ENCODE measurements at places on chromosomes 2 and 18.

DNA sequence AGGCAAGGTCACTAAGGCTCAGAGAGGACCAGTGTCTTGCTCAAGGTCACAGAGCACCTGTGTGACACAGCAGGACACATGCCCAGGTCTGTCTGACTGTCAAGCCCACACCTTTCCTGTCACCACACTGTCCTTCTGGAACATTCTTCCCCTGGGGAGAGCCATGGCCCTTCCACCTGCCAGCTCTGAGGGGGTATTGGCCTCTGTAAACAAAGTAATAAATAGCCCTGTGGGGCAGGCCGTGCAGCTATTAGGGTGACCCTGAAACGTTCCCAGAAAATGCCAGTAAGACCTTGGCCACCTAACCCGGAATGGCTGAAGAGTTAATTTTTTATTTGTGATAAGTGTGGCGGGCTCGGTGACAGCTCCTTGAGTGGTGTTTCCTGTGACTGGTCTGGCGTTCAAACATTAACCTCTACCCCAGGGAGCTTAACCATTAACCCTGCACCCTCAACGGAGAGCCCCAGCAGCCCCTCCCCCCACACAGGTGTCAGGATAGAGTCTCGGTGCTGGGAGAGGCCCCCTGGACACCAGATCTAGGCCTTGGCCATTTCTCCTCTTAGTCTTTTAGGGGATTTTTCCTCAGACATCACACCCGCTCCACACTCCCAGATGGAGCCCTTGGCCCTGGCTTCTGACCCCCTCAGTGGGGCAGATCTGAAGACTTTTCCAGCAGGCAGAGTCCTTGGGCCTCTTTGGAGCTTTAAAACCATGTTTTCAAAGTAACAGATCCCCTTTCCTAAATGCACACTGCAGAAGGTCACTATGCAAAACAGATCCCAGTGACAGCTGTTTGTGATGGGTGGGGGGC, 36.6 kb downstream of the SCTR start:
- DNase-seq = peak; percentile 95

GRCh38 chr2:20241973-20242726, 17.2 kb upstream of the SDC1 start:
- DNase-seq = no peak

DNA sequence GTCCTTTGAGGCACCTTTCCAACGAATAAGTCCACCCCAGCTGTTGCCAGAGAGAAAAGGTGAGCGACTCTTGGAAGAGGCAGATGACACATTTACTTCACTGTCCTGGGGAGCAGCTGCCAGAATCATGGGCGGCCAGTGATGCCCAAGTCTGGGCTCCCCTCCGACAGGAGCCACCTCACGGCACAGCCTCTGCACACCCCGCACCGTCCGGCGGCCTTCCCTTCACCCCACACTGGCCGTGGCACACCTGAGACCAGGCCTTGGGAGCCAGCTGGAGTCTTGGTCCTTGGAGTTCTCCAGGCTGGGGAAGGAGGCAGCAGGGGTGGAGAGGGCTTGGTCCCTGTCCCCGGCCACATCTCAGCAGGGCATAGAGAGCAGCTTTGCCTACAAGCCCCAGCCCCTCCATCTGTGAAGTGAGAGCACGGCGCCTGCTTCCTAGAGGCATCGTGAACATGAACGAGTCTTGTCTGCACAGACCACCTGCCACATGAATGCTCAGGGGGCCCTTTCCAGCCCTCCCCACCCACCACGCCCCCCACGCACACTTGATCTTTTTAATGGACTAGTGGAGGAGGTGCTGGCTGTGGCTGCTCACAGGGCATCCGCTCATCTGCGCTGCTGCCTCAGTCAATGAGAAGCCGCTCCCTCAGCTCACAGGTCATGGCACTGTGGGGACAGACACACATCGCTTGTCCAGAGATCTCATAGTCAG, 400.2 kb upstream of the MYT1L start:
- no peak for DNase-seq

- DNase-seq = no peak
These were observed 57.8 kb upstream of the FAM237A start for GRCh38 chr2:206584323-206585116.

GRCh38 chr2:34241905-34242762, 643.0 kb upstream of the FAM98A start:
- no peak for DNase-seq

DNA sequence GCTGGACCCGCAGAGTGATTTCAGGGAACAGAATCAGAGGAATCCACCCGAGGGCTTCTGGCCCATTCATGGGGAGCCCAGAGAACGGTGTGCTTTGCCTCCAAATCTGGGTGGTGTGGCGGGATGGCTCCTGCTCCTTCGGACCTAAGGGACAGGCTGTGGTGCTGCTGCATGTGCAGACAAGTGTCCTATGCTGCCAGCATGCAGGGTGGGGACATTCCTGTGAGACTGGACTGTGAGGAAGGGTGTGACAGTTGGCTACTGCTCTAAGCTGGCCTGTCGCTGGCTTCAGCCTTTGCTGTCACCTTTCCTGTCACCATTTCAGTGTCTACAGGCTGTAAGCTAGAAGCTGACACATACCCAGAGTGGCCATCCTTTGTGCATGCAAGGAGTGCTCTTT, 2.9 kb upstream of the SLC4A3 start:
- no peak for DNase-seq

- DNase-seq = no peak
These were observed 61.7 kb downstream of the ASB1 start for GRCh38 chr2:238488347-238488826.

- peak; percentile 37 for DNase-seq
These were observed 291.5 kb downstream of the TDRD15 start for GRCh38 chr2:21415234-21415633.

GRCh38 chr18:58391231-58391825, 237.6 kb downstream of the ALPK2 start:
- no peak for DNase-seq

GRCh38 chr2:109322111-109322510, 193.1 kb downstream of the SH3RF3 start:
- DNase-seq = no peak

DNA sequence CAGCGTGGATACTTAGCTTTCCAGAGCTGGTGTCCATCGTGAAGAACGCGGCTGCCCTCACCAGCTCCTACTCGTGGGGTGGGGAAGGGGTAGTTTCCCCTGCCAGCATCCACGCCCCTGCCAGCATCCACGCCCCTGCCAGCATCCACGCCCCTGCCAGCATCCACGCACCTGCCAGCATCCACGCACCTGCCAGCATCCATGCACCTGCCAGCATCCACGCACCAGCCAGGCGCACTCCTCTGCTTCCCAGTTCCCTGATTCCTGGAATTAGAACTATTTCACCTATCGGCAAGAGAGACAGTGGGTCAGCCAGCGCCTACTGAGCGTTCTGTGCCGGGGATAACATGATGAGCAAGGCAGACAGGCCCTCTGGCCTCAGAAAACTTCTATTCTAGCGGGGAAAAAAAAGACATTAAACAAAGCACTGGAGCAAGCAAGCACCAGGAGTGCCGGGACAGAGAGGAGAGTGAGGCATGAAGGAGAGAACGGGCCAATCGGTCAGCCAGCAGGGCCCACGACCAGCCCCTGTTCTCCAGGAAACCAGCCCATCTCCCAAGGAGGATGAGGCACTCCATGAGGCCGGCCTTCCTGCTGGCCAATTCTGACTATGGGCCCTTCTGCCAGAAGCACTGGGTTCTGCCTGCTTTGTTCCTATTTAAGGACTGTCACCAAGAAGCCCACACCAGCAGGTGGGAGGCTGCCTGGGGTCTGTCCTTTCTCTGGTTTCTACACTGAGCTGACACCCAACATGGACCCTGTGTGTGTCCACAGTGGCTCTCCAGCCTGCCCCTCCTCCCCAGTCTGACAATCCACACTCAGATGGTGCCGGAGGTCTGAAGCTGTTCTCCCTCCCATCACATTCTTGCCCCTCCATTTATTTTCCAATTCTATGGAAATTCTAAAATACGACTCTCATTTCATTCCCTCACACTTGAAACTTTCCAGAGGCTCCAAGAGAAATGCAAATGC, 78.4 kb upstream of the SALL3 start:
- no peak for DNase-seq

GRCh38 chr2:207403950-207404349, 125.8 kb upstream of the CREB1 start:
- DNase-seq = no peak

GRCh38 chr2:19815746-19816145, 86.0 kb downstream of the TTC32 start:
- DNase-seq = no peak

DNA sequence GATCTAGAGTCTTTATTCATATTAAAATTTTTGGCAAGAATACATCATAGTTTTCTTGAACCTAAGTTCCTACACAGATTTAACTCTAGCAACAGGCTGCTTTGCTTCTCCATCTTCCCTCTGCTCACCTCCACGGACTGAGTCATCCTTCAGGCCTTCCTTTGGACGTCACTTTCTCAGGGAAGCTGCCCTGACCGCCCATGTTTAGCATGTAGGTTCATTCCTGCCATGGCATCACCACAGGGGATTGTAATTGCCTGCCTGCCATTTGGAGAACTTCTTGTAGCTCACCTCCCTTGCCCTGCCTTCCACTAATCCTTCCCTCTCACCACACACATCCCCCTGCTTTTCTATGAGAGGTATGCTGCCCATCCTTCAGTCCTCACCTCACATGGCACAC, 43.9 kb upstream of the B3GNT2 start:
- DNase-seq = no peak

- no peak for DNase-seq
These were observed 54.3 kb downstream of the TMX3 start for GRCh38 chr18:68660354-68661183.

DNA sequence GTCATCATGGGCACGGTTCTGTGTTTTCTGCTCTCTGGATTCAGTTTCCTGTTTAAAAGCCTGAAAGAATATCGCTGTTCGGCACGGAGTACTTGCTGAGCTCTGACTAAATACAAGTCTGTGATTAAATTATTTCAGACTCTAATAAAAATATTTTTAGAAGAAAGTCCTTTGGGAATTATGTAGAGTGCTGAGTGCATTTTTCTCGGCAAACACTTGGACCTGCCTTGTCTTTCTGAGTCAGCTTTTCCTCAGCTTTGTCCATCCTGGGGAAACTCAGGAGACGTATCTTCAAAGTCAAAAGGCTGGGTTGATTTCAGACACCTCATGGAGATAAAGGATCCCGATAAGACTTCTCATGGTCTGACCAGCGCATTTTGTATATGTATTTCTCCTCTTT, 45.9 kb downstream of the IL1R2 start:
- no peak for DNase-seq

DNA sequence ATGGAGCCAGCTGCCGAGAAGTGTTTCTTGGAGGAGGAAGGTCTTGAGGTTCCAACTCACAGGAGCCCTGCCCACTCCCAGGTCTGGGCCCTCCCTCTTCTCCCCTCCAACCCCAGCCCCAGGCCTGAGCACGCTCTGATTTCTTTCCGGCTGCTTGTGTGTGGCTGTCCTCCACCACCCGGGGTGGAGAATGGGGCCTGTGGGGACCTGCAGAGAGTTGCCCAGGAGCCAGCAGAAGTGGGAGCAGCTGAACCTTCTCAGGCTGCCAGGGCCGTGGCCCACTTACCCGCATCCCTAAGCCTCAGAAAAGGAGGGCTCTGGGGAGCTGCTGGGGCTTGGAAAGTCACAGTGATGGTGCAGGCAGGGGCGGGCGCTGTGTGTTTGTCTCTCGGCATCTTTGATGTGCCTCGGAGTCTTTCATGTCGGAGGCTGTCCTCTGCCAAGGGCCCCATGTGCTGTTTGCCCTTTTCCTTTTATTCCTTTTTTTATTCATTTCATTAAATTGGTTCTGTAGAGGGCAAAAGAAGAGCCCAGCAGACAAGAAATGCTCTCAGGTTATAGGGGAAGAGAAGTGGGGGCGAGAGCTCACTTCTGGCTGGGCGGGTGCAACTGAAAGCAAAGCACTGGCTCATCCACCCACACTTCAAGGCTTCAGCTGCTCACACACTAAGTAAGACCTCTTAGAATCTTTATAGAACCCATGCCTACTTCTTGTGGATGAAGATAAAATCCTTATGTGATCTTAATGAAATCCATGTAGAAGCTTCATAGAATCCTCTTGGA, 52.5 kb downstream of the SDC1 start:
- no peak for DNase-seq

DNA sequence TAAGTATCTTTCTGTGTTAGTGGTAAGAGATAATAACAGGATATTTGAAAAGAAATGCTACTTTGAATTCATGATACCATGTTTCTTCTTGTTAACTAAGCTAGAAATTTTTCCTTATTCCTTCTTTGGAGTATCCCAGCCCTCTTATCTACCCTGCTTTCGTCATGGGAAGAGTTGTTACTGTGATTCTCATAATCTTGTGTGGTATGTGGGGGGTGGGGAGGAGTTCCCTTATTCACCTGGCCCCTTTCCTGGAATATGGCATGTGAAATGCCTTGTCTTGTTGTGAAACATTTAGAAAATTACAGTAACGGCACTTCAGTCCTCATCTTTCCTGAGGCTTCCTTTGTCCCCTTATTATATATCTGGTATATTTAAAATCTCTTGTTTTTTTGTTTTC, 129.9 kb downstream of the NCOA1 start:
- DNase-seq = no peak

DNA sequence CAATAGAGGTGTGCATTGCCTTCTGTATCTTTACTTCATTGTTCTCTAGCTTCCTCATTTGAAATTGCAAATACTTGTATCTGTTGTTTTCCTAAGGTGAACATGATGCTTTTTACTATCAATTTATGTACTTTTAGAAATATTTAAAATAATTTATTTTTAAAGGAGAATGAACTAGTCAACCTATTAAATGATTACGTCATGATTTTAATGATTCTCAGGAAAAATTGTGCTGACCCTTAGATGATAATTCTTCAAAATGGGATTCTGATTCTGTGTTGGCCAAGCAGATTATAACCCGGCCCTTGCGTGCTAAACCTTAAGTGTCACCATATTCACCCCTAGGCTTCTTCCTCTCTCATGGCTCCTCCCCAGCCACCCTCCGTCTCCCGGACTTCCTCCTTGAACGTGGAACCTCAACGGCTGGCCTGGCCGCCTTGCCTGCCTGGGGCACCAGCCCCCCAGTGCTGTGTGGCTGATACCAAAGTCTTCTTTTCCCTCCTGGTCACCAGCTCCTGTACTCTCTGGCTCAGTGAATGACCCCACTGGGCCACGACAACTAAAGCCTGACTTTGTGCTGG, 292.0 kb downstream of the GBX2 start:
- DNase-seq = no peak

DNA sequence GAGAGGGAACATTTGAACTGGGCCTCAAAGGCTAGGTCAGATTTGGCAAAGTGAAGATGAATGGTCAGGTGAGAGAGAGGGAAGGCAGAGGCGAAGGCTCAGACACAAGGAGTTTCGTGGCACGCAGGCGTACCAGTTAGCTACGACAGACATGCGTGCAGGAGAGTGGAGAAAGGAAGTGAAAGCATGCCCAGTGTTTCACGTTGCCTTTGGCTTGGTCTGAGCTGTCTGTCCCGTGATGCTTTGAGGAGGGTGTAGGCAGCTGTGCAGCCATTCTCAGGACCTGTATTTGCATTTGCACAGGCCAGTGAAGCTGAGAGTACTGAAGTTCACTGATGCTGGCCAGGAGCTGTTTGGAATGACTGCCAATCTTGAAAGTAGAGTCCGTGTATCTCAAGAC, 69.5 kb downstream of the HNRNPLL start:
- DNase-seq = no peak

- DNase-seq = no peak
These were observed 52.2 kb downstream of the PLB1 start for GRCh38 chr2:28547906-28548600.

Measured in Caco-2 (cell line).